Stimulated activated CD4-positive, alpha-beta T cell treated with anti-CD3 and anti-CD28 coated beads, Interleukin-4, amount 100 ng/mL, for 1 hour (primary cell): ENCODE measurements at places on chromosomes 7 and 10.
A peak's percentile ranks its signal among the peaks of the same experiment; 100 is the strongest.

DNA sequence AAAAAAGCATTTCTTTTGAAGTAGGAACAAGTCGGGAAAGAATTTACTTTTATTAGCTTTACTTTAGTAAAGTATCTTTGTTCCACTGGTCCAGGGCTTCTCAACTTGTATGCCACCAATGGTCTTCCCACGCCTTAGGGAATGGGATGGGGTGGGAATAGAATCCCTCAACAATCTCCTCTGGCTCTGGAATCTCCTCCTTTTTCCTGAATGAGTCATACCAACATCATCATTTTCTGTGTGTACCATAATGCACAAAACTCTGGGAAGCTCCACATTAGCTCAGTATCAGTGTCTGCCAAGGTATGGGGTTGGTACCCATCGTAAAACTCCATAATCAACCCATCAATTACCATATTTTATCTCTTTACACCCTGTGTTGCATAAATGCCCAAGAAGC lies 159.4 kb upstream of the BMPER start:
- no peak for DNase-seq

DNA sequence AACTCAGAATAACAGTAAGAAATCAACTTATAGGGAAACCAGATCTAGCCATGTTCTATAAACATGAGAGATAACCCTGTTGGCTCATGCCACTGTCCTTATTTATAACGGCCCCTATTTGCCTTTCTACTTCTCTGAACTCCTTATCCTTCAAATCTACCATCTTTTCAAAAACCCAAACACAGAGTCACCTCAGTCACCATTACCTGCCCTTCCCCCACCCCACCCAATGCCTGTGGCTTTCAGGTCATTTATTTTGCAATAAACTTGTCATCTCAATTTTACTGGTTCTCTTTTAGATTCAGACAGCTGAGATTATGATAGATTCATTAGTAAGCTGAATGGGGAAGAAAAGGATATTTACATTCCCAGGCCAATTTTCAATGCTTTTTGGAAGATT lies 53.6 kb downstream of the KMT2C start:
- DNase-seq, result no peak

DNA sequence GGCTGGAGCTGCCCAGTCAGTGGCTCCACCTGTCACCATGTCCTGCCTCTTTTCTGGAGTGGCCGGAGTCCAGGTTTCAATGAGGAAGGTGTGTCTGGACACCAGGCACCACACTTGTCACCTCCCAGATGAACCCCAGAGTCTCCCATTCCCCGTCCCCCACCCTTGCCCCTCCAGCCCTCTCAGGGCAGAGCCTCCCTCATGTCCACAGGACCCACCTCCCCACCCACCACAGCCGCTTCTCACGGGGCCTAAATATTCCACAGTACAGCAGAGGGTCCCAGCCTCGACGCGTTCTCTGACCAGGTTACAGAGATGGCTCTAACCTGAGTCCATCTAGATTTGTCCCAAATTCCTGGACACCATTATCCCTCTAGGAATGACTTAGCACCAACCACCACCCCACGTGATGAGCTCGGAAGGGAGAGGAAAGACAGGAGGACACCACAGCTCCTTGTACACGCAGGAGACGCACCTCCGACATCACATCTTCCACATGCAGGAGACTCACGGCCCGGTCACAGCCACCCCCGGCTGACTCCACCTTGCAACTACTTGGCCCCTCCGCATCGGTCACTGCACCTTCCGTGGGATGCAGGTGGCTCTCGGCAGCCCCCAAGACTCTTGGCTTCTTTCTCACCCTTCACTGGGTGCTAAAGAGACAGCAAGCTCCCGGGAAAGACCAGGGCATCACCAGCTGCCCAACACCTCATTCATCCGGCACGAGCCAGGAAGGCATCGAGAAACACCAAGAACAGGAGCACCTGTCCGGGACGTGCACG lies 560.2 kb downstream of the DNAJB6 start:
- no peak for DNase-seq

- DNase-seq, result no peak
These were observed 611.5 kb upstream of the IGFBP3 start for GRCh38 chr7:46532571-46532970.

DNA sequence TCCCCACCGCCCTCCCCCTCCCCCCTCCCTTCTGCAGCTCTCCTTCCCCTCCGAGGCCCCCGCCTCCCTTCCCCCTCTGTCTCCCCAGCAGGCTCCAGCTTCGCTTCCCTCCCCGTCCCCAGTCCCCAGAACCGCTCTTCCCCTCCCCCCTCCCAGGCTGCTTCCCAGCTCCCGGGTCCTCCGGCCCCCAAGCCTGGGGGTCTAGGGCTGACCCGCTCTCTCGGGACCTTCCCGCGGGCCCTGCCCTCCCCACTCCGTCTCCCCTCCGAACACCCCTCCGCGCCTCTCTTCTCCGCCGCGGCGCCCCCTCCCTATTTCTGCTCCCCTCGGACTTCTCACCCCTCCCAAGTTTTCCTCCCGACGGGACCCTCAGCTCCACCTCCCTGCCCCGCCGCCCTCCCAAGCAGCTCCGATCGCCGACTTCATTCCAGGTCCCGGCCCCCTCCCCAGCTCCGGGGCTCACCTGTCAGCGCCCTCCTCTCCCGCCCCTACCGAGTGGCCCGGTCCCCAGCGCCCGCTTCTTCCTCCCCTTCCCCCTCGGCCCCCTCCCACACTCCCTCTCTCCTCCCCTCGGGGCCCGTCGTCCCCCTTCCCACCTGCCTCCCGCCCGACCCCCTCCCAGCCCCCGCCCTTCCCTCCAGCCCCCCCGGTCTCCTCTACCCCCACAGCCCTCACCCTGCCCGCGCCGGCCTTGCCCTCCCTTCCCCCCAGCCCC lies 990 bp downstream of the ZNF467 start:
- DNase-seq, result peak; percentile 23

DNA sequence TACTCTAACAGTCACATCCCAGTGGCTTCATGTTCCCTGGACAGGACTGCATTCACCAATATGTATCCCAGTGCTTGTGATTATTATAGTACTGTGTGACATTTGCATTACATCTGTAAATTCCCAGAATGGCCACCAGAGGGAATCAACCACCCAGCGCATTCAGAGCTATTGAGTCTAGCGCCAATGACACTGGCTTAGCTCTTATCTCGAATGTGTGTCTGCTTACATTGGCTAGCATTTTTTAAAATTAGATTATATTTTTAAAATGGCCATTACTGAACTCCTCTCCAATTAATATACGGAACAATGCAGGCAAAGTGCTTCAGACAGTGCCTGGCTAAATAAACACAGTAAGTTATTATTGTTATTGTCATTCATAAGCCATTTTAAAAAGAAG lies 36.3 kb downstream of the TRIL start:
- no peak for DNase-seq

DNA sequence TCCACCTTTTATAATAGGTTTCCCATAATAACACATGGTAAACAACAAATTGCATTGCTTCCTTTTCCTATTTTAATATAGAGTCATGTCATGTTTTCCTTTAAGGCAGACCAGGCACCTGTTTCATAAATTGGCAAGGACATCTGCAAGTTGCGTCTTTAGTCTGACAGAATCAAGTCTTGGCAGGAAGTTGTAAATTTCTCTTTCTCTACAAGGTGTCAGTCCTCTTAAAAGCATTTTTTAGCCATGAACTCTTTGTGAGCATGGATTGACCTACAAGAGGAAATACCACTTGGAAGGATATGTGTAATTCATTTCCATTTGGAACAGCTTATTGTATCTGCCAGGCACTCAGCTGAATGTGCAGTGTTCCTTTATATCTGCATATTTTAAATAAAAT lies 176.8 kb downstream of the PRKG1 start:
- no peak for DNase-seq

- no peak for DNase-seq
These were observed 7.7 kb downstream of the FRG2B start for GRCh38 chr10:133618851-133619250.

DNA sequence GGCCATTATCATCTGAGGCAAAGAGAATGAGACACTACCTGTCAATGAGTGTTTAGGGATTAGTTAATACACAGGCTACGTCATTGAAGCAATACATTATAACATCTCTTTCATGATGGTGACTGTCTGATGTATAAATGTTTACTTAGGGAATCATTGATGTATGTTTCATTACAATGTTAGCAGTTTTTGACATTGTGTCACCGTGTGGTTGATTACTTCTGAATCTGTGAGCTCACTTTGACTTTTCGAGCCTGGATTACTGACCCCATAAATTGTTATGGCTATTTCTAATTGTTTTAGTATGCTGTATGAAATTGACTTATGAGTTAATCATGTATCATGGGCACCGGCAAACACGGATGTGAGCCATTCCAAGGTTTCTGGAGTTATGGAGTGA lies 494.0 kb downstream of the MAGI2 start:
- no peak for DNase-seq

DNA sequence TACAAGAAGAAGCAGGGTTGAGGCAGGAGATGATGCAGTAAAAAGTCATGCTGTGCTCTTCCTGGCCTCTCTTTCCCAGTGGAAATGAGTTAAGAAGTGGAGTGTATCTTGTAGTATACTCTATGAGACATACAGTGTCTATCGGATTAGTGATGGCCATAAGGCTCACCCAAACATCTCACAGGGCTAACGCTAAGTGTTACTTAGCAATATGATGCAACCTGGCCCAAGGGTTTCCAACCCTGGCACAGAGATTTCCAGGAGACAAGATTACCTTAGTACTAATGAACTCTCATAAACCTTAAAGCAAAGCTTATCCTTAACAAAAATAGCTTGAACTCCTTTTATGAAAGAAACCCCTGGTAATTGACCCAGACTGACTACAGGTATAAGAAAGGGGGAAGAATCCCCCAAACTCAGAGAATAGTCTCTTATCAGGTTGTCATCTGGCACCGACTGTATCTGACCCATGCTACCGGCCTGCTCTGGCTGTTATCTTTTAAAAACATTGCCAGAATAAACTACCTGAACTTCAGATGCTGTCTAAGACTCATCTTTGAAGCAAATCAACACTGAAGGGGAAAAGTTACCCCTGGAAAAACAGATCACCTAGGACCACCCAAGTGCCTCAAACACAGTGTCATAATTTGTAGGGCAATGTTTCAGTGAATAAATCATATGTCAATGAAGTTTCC lies 1002.0 kb downstream of the REEP3 start:
- no peak for DNase-seq

DNA sequence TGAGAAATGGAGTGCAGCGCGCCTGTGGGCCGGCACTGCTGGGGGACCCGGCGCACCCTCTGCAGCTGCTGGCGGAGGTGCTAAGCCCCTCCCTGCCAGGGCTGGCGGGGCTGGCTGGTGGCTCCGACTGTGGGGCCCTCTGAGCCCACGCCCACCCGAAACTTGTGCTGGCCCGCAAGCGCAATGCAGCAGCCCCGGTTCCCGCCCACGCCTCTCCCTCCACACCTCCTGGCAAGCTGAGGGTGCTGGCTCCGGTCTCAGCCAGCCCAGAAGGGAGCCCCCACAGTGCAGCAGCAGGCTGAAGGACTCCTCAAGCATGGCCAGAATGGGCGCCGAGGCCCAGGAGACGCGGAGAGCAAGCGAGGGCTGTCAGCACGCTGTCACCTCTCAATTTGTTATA lies 1063.0 kb upstream of the AUTS2 start:
- no peak for DNase-seq

DNA sequence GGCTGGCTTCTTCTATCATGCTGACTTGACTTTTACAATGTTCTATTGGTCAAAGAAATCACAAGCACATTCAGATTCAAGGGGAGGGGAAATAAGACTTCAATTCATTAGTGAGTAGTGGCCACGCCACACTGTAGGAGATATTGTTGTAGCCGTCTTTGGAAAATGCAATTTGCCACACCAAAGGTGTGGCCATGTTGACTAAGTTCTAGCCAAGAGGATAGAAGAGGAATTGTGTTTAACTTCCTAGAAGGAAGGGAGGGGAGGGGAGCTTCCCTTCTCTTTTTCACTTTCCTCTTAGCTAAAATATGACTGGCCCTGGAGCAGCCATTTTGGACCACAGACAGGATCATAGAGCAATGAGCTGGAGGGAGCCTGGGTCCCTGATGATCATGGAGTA lies 3.4 kb upstream of the PRKAR2B start:
- no peak for DNase-seq

DNA sequence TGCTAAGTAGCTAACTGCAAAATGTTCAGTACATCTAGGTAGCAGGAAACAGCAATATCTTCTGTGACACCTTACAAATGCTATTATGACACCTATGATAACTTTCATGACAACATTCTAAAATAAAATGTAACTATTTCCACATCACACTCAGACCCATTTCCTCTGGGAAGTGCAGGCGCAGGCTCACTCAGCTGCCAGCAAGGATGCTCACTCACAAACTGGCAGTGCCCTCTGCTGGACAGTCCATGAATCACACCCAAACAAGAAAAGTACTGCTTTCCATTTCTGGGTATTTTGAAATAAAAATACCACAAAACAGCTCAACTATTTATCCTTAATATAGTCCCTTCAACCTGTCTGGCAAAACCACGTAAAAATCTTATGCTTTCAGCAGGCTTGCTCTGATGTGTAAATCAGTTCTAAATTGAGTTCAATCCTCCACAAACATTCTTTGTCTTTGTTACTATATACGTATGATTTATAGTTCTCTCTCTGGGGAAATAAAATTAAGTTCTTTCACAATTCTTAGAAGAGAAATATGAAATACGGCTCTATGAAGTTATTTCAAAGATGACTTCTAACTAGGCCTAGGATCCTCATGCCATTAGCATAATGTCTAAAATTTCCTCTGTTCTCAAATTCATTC lies 176.6 kb downstream of the PARD3 start:
- peak; percentile 63 for DNase-seq

GRCh38 chr10:49747303-49747646 lies 14.8 kb downstream of the OGDHL start:
- DNase-seq, result no peak

GRCh38 chr7:50330696-50331095 lies 26.2 kb downstream of the IKZF1 start:
- DNase-seq, result no peak

DNA sequence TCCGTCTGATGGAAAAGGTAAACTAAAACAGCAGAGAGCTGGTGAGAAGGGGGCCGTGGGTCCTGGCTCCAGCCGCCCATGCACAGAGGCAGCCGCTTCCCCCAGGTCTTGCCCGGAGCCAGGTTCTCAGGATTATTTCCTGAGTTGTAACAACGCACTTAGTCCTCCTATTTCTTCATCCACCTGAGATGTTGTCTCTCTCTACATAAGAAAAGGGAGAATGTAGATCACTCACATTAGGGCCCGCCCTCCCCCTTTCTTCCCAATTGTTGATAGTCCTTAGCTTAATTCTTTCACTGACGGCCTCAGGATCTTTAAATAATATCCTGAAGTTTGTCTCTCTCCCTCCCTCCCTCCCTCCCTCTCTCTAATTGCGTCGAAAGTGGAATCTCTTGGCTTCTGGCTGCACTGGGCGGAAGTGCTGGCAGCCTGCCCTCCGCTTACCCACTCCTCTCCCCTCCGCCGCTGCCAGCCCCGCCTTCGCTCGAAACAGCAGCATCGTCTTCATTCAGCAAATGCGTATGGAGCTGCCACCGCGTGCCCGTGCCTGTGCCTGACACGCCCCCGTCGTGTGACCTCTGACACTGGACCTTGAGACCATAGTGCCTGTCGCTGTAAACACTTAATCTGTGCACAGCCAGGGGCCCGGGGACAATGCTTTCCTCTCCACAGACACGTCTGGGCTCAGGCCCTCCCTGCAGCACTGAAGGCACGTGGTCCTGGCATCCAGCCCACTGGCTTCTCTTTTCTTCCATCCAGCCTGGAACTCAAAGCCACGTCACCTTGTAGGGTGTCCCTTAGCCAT lies 174.5 kb upstream of the PPP2R2D start:
- DNase-seq, result no peak
